ENCODE measurements at places on chromosomes 6 and 20. TPM values are rescaled to one million over a fixed set of nuclear protein-coding genes. Genes with fewer than 3 reads are reported as not detected.

DNA sequence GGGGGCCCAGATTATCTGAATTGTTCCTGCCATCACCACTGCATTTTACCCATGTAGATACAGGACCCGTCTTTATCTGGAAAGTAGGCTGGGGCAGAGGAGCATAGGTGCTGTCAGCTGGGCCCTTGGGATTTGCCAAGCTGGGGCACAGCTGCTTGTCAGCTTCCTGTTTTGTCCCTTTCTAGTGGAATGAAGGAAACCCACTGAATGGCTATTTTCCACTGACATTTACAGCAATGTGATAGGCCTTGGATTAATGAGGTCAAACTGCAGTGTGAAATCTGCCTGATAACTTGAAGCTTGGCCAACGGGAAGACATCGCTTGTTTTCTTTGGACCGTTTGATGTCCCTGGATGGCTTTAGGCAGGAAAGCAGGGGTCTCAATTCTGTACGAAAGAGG lies 6.7 kb downstream of the PPP1R16B start:
- H3K36me3 ChIP-seq: no peaks in the 10 kb centered on the region
- peaks cover 57% of the 10 kb centered on the region for H3K27me3 ChIP-seq
- DNase-seq: no peak
- H3K4me3 ChIP-seq: no peak overlapping the region

DNA sequence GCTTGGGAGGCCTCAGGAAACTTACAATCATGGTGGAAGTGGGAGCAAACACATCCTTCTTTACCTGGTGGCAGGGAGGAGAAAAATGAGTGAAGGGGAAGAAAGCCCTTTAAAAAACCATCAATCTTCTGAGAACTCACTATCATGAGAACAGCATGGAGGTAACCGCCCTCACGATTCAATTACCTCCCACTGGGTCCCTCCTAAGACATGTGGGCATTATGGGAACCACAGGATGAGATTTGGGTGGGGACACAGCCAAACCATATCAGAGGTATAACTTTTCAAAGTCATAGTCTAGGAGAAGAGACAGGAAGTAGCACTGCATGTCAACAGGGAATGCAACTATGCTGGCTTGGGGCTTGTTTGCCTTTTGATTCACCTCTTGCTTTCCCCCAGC lies 59.9 kb upstream of the DTNBP1 start:
- no peak overlapping the region for H3K4me3 ChIP-seq
- H3K27ac ChIP-seq: no peak overlapping the region
- H3K4me1 ChIP-seq: no peaks in the 10 kb centered on the region
- DNase-seq: no peak
- no peaks in the 10 kb centered on the region for H3K27me3 ChIP-seq

- no peak for DNase-seq
- H3K36me3 ChIP-seq: no peaks in the 10 kb centered on the region
- no peaks in the 10 kb centered on the region for H3K4me1 ChIP-seq
- no peaks in the 10 kb centered on the region for H3K27me3 ChIP-seq
- H3K27ac ChIP-seq: no peak overlapping the region
Measured at GRCh38 chr6:166471797-166472260, 89.1 kb upstream of the MPC1 start.

The TRAPPC3L gene
- total RNA-seq: not detected

- H3K4me3 ChIP-seq: peak within 1 kb of the TSS; percentile 97
- peak; percentile 83 for DNase-seq
- peak within 1 kb of the TSS; percentile 73 for H3K27ac ChIP-seq
- H3K27me3 ChIP-seq: no peaks in the 10 kb centered on the region
Measured at GRCh38 chr20:32743237-32744112, at the start of gene COMMD7. Gene COMMD7, minus strand, starts transcription at chr20:32743467. Its CDS starts 76 bp downstream, at chr20:32743391.

The GPR6 gene
- not detected for total RNA-seq

- no peaks in the 10 kb centered on the region for H3K36me3 ChIP-seq
- no peaks in the 10 kb centered on the region for H3K27me3 ChIP-seq
- H3K27ac ChIP-seq: peak overlapping the region; percentile 92
- H3K4me3 ChIP-seq: peak overlapping the region; percentile 72
Measured at GRCh38 chr6:30722280-30723112, 2.3 kb downstream of the TUBB start.

The NRN1 gene
- not detected for total RNA-seq

DNA sequence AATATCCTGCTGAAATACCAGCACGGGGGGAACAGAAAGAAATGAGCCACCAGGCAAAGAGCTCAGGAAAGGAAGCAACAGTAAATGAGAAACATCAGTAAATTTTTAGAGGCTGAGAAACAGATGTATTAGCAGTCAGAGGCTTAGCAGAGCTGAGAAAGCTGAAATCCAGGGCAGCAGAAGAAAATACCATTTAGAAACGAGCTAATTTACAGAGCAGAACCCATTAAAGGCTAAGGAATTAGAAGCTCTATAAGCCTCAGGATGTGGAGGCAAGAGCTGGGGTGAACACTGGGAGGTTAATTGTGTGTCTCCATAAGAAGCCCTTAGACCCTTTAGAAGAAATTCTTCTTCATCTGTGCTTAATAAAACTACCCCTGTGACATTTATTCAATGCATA lies 178.6 kb upstream of the RGS17 start:
- no peaks in the 10 kb centered on the region for H3K36me3 ChIP-seq
- no peak for DNase-seq
- H3K27ac ChIP-seq: no peak overlapping the region
- H3K4me3 ChIP-seq: no peak overlapping the region
- H3K27me3 ChIP-seq: no peaks in the 10 kb centered on the region

DNA sequence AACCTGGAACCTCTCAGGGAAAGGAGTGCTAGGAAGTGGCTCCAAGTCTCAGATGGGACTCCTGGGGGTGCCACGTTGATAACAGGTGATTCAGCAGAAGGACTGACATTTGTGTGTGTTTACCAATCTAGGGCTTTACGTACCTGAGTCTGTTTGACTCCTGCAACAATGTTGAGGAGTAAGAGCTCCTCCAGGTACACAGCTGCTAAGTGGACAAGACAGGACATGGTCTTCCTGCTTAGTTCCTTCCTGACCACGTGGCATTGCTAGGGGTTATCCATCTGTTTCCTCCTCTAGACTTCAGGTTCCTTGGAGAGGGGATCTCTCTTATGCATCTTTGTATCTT lies 164.5 kb upstream of the SLC24A3 start:
- no peak for DNase-seq
- H3K27ac ChIP-seq: peak overlapping the region; percentile 23
- no peaks in the 10 kb centered on the region for H3K36me3 ChIP-seq
- no peaks in the 10 kb centered on the region for H3K4me1 ChIP-seq
- no peak overlapping the region for H3K4me3 ChIP-seq

The TMEM74B gene
- 9.4 TPM for total RNA-seq

DNA sequence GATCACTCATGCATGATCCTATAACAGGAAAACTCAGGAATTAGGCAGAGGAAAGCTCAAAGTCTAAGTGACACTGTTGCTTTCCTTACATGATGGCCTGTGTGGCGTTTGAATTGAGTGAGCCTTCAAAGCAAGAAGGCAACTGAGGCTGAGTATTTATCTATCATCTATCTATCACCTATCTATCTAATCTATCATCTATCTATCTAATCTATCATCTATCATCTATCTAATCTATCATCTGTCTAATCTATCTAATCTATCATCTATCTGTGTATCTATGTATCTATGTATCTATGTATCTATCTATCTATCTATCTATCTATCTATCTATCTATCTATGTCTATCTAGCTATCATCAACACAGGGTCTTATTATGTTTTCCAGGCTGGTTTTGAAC lies 41.8 kb upstream of the BCLAF1 start:
- H3K4me3 ChIP-seq: no peak overlapping the region
- no peak overlapping the region for H3K27ac ChIP-seq
- H3K27me3 ChIP-seq: no peaks in the 10 kb centered on the region
- no peaks in the 10 kb centered on the region for H3K4me1 ChIP-seq

- H3K4me3 ChIP-seq: no peak overlapping the region
- DNase-seq: no peak
- H3K4me1 ChIP-seq: peaks cover 5% of the 10 kb centered on the region
- no peaks in the 10 kb centered on the region for H3K36me3 ChIP-seq
- H3K27ac ChIP-seq: no peak overlapping the region
Measured at GRCh38 chr6:13034316-13034715, 294.0 kb downstream of the TBC1D7 start.

DNA sequence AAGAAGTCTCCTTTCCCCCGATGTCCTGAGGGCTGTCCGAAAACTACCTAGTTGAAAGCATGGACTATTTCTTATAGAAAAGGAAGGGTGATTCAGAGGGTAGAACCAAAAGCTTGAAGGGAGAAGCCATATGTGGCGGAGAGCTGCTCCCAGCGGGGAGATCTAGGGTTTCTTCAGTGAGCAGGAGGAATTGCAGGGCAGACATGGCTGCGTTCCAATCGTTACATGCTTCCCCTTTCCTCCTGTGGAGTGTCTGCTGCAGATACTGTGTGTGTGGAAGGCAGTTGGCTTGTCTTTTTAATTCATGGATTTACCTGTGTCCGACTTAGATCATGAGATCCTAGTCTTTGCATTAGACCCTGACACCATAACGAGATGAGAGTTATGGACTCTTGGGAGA lies 799.5 kb downstream of the QKI start:
- H3K4me1 ChIP-seq: no peaks in the 10 kb centered on the region
- H3K36me3 ChIP-seq: no peaks in the 10 kb centered on the region
- H3K27me3 ChIP-seq: no peaks in the 10 kb centered on the region

- H3K36me3 ChIP-seq: no peaks in the 10 kb centered on the region
- H3K27ac ChIP-seq: no peak overlapping the region
- H3K4me1 ChIP-seq: no peaks in the 10 kb centered on the region
- peak; percentile 52 for DNase-seq
- no peaks in the 10 kb centered on the region for H3K27me3 ChIP-seq
Measured at GRCh38 chr6:116217069-116217468, 36.8 kb downstream of the TSPYL4 start.

GRCh38 chr6:34888514-34888856 lies 570 bp upstream of the ANKS1A start:
- no peaks in the 10 kb centered on the region for H3K27me3 ChIP-seq
- peak overlapping the region; percentile 37 for H3K4me3 ChIP-seq
- peak overlapping the region; percentile 94 for H3K27ac ChIP-seq
- H3K36me3 ChIP-seq: no peaks in the 10 kb centered on the region
- H3K4me1 ChIP-seq: peaks cover 6% of the 10 kb centered on the region

- no peaks in the 10 kb centered on the region for H3K36me3 ChIP-seq
- no peak overlapping the region for H3K4me3 ChIP-seq
- DNase-seq: no peak
- H3K27ac ChIP-seq: no peak overlapping the region
- peaks cover 4% of the 10 kb centered on the region for H3K4me1 ChIP-seq
Measured at GRCh38 chr6:110054664-110055386, 76.7 kb downstream of the GPR6 start.

GRCh38 chr20:51493346-51493791 lies 49.1 kb downstream of the NFATC2 start:
- H3K4me1 ChIP-seq: no peaks in the 10 kb centered on the region
- H3K36me3 ChIP-seq: no peaks in the 10 kb centered on the region
- H3K27me3 ChIP-seq: no peaks in the 10 kb centered on the region
- no peak overlapping the region for H3K27ac ChIP-seq
- H3K4me3 ChIP-seq: no peak overlapping the region

Measured in hepatocyte (in vitro differentiated cells).